ENCODE measurements at places on chromosomes 1 and 21.

- no peak for DNase-seq
Observed at GRCh38 chr1:245489838-245490237, 335.1 kb downstream of the KIF26B start.

- DNase-seq: no peak
Observed at GRCh38 chr1:199705825-199706224, 321.7 kb upstream of the NR5A2 start.

DNA sequence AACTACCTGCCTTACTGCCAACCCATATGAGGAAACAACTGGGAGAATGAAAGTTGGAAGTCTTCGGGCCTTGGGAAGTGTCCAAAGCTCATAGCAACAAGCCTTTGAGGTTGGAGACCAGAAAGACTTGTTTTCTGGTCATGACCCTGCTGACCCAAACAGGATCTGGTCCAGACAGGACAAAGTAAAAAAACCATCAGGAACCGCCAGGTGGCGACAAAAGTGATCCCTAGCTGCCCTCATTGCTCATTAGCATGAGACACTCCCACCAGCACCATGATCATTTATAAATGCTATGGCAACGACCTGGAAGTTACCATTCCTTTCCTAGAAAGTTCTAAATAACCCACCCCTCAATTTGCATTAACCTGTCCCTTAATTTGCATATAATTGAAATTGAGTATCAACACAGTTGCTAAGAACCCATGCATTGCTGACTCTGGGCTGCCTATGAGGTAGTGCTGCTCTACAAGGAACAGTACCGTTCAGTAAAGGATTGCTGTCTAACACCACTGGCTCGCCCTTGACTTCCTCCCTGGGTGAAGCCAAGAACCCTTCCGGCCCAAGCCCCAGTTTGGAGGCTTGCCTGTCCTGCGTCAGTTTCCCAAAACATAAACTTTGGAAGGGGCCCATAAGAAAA is 89.0 kb downstream of the URB2 start:
- no peak for DNase-seq

DNA sequence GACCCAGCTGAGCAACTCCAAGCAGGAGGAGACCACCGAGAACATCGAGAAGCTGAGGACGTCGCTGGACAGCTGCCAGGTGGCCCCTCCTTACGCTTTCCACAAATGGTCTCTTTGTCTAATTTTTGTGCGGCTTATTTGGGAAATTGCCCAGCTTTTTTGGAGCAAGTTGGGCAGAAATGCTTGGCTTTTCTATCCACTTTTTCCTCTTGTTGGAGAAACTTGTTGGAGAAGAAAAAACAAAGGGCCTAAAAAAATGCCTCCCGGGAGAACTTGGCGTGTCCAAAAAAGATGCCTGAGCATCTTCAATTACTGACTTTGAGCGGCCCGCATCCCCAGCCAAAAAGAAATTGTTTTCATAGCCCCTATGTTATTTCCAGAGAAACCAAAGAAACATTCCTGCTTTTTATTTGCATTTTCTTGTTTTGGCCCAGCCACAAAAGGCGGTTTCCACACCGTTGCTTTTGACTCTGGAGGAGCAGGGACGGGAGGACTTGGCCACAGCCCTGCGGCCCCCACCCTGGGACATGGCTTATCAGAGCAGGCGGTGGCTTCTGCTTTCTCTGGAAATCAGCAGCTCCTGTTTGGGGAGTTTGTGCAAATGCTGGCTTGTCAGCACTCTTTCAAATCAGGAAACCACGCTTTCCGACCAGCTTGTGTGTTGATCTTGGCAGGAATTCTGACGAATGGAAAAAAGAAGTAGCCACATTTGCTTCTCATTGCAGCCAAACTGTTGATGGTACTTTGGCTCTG is 81.2 kb upstream of the EFHD2 start:
- DNase-seq: no peak

DNA sequence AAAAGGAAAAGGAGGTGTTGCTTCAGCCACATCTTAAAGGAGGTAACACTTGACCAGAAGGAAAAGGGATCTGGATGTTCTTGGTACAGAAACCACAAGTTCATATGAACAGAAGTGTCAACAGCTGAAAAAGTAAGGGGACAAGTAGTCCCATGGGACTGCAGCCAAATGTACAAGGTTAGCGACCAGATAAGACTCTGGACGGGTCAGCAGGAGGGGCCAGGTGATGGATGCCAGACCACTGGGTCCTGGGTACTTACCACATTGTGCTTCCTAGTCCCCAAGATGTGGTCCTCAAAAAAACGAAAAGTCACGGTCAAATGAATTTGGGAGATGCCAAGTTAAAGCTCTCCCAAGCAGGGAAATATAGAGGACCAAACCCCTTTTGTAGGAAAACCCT is 16.6 kb upstream of the BMP8A start:
- DNase-seq: no peak

GRCh38 chr1:62735491-62736171 is 47.4 kb upstream of the DOCK7 start:
- DNase-seq: no peak

DNA sequence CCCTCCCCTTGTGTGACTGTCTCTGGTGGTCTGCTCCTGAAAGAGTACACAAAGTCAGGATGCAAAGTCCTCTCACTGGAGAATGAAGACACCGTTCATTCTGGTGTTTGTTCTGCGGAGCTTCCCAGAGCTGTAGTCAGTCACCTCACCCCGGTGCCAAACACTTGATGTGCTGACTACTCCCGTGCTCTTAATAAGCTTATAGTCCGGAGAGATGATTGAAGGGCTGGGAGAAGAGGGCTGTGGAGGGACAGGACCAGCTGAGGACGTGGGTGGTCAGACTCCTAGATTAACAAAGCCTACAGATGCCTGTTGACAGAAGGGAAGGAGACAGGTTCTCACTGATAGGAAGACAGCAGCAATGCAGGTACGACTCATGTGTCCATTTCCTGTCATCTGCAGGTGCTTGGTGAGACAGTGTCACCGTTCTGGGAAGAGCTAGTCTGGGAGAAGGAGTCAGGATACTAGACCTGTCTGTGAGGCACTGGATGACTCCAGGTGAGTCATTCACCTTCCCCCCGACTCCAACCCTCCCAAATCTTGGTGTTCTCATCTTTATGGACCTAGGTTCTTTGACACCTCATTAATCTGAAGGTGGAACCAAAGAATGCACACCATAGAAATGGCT is 40.4 kb upstream of the LRRN2 start:
- DNase-seq: no peak

DNA sequence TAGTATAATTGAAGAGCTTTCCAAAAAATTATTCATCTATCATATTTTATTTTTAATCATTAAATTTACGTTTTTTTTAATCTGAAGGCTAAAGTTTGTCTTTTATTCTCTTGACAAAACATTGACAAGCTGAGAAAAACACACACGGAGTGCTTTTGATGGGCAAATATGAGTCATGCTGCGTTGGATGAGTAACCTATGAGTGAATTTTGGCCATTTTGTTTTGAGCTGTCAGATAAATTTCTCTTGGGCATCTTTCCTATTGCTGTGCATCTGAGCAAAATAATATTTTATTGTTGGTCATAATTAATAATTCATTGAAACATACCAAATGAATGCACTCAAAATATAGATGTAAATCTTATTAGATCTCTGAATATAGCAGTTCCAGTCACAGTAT is 1144.1 kb upstream of the ADGRL2 start:
- no peak for DNase-seq

DNA sequence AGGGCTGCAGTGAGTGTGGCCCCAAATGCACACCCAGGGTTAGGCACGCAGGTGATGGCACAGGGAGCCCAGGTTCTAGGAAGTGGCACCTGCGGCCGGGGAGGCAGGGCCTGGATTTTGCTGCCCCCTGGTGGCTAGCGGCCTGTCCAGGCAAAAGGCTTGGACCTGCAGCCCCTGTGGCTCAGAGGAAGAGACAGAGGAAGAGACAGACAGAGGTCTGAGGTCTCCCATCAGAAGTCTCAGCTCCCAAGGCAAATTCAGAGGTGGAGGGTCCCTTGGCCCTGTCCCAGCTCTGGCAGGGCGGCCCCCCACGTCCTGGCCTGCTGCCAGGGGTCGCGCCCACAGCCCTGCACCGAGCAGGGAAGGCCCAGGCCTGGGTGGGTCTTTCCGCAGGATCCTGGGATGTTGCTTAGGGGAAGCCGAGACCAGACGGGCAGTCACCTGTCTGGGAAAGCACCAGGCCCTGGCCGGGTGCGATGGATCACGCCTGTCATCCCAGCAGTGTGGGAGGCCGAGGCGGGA is 8.0 kb upstream of the TNFRSF14 start:
- DNase-seq: peak; percentile 61

DNA sequence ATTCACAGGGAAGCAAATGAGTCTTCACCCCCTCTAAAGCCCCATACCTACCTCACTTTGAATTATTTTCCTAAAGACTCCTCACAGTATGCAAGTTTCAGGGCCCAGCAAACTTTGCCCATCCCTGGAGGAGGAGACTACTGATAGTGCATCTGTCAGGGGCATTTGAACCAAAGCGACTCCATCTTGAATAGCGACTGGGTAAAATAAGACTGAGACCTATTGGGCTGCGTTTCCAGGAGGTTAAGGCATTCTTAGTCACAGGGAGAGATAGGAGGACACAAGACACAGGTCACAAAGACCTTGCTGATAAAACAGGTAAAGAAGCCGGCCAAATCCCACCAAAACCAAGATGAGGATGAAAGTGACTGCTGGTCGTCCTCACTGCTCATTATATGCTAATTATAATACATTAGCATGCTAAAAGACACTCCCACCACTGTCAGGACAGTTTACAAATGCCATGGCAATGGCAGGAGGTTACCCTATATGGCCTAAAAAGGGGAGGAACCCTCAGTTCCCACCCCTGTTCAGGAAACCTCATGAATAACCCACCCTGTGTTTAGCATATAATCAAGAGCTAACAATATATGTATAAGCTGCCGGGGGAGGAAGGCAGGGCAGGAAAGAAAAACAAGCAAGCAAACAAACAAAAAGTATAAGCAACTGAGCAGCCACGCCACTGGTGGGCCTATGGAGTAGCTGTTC is 3.3 kb upstream of the PKNOX1 start:
- DNase-seq: no peak

DNA sequence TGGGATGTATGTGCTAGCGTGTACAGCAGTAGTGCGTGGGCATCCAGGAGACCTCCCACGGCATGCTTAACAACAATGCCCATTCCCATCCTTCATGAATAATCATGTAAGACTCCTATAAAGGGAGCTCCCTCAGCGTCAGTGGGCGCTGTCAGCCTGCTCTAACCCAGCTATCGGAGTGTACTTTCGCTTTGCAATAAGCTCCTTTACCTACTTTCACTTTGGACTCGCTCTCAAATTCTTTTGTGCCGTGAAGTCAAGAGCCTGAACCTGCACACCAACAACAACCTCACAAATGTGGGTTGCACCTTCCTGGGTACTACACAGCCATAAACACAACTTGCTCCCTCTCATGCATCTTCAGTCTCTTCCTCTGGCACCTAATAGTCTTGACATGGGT is 114.8 kb upstream of the PAXBP1 start:
- no peak for DNase-seq

DNA sequence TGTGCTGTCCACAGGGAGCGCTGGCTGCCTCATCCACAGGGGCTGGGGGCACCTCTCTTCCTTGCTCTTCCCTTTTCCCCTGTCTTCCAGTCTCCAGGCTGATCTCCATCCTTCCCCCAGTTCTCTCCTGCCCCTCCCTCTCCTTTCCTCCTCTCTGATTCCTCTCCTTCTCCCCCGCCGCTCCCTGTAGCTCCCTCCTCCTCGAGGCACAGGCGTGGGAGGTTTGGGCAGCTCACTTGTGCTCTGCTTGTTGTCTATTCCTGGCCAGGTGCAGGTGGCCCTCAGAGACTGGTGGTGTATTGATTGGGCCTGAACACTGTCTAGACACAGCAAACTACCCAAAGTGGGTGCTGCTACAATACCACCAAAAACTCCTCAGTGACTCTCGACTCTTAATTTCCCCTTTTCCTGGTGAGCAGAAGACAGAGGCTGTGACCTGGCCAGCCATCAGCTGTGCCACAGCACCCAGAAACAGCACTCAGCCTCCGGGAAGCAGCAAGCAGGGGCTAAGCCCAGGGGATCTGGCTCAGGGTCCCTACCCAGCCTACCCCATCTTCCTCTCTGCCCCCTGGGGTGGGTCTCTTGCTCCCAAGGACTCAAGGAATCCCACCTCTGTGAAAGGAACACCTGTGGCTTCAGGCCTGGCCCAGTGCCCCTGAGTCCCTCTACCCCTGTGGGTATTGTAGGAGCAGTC is 93.3 kb downstream of the DDX20 start:
- no peak for DNase-seq

Data from stimulated activated CD4-positive, alpha-beta T cell treated with anti-CD3 and anti-CD28 coated beads, Interleukin-1b, Interleukin-23, amount 100 ng/mL, for 1 hour (primary cell).